H7 (cell line): ENCODE measurements at places on chromosomes 13 and 19.
A peak's percentile ranks its signal among the peaks of the same experiment; 100 is the strongest.

- DNase-seq = no peak
Measured at GRCh38 chr13:28185256-28185655, 46.9 kb downstream of the PAN3 start.

DNA sequence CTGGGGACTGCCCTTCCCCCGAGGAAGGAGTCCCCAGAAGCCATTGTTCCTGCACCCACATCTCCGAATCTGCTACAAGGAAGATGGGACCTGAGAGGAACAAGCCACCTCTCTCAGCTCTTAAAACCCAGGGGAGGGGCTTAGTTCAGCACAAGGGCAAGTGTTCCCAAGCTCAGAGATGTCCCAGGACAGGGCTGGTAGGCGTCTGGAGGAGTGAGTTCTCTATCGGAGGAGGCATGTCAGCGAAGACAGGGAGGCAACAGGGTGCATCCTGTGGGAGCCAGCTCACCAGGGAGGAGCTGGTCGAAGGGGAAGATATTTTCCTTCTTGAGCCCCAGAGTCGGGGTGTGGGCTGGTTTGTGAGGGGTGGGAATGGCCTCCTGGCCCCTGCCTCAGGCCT lies 54.8 kb downstream of the CELF5 start:
- DNase-seq = peak; percentile 22

DNA sequence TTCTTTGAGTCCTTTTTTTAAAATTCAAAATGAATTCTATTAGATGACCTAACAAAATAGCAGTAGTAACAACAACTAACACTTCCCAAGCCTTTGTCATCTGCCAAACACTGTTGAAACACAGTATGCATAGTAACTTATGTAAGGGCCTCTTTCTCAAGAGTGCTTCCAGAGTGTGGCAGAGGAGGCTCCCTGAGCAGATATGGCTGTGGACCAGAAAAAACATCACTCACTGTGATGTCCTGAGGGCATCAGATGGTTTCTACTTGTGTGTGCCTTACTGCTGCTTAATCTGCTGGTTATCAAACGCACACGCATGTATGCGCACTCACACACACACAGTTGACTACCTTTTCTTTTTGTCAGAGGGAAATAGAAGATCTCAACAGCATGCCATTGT lies 110.8 kb downstream of the DLEU7 start:
- no peak for DNase-seq

DNA sequence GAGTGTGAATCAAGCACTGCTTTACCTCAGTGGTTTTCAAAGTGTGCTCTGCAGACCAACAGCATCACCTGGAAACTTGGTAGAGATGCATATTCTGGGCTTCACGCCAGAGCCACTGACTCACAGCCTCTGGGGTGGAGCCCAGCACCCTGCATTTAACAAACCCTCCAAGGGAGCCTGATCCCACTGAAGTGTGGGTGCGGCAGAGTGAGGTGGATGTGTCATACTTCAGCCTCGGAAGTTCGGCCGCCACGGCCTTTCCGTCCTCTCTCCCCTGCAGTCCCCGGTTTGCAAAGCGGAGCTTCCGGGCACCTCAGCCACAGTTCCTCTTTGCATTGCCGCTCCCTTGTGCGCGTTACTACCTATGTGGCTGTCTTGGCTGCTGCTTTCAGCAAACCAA lies 33.3 kb upstream of the MICU2 start:
- DNase-seq = no peak

- DNase-seq = peak; percentile 88
Measured at GRCh38 chr19:33241530-33242101, 16.0 kb upstream of the SLC7A10 start.

GRCh38 chr19:17811681-17812080 lies 9.6 kb downstream of the INSL3 start:
- no peak for DNase-seq

DNA sequence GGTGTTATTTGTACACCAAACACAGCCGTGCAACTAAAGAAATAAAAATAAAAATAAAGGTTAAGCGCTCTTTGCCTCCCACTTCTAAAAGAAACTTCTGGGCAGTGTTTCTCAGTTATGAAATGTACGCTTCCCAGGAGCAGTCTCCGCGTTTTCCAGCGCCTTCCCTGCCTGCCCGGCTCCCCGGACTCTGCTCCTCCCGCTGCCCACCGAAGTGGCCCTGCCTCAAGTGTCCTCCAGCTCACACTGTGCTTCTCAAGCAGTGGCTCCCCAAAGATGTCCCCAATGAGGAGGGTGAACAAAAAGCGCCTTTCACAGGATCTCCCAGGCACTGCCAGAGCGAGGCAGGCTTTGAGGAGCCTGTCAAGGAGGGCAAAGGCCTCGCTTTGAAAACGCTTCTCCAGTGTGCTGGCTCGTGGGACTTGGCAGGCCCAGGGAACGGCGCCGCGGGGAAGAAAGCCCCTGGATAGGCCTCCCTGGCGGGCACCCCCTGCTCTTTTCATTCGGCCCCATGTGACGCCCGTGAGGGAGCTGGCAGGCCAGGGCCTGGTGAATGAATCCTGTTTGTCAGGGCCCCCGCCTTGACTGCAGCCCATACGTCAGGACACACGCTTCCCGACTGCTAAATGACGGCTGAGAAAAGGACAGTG lies 187.1 kb downstream of the FOXO1 start:
- DNase-seq = no peak

DNA sequence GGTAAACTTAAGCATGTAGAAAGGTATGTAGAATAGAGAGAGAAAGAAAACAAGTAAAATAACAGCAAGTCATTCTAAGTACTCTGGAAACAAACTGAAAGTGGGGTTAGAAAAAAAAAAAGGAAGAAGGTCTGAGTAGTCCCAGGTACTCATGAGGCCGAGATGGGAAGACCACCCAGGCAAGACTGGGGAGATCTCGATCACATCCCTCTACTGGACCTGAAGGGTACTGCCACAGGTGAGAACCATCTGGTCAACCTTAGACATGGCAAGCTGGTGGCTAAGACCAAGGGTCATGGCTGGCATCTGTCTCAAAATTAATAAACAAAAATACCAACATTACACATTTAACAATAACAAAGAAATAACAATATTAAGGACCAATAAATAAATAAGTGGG lies 36.3 kb upstream of the ZNF724 start:
- DNase-seq = peak; percentile 45

DNA sequence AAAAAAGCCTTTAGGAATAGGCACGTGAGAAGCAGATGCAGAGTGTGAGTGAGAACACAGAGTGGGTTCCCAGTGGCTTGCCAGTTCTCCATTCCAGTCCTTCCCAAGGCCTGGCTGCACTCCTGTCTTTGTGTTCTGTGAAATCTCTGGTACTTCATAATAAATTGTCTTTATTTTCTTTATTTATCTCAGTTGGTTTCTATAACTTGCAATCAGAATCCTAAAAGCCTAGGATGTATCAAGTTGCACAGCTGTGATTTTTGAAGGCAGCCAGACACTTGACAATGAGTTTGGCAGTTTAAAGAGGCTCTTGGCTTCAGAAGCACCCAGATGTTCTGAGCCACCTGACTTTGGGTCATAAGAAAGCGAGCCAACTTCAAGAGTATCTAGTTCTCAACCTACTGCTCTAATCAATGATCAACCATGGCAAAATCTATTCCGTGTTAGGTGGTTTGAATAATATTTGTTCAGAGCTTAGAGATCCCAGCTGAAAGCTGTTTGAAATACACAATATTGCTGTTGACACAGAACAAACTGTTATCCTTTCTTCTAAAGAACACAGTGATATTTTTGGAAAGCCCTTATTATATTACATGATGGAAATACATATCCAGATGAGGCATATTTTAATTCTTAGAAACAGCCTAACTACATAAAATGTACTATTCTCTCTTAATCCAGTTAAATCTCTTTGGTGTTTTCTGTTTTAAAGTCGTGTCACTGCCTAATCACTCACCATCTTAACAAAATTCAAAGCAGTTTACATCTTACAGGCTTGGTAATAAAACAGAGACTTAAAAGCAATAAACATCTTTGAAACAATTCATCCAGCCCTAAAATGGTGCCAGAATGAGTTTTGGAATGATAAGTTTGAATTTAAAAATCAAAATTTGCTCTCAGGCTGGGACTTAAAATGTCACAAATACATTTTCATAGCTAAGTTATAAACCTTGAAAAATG lies 483.0 kb upstream of the NBEA start:
- DNase-seq = no peak

GRCh38 chr13:44407379-44407778 lies 33.8 kb downstream of the SERP2 start:
- peak; percentile 50 for DNase-seq

DNA sequence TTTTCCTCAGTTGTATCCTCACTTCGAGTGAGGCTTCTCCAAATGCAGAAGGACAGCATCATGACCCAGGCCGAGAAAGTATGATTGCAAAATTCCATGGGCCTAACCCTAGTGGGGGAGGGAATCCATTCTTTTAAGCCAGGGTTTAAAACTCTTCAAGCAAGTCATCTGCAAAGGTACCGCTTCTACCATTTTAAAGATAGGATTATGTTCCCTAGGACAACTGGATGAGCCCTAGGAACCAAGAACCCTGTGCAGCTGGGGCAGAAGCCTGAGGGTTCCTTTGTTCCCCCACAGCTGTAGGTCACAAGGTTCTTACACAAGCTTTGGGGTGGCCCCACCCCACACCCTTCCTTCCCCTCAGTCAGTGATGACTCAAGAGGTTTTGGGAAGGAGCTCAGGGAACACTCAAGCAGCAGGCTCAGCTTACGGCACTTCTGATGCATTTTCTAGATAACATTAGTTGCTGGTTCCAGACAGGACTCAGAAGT lies 13.5 kb downstream of the ARL11 start:
- no peak for DNase-seq

- DNase-seq = no peak
Measured at GRCh38 chr19:58330458-58330857, 3.7 kb downstream of the ZSCAN22 start.

DNA sequence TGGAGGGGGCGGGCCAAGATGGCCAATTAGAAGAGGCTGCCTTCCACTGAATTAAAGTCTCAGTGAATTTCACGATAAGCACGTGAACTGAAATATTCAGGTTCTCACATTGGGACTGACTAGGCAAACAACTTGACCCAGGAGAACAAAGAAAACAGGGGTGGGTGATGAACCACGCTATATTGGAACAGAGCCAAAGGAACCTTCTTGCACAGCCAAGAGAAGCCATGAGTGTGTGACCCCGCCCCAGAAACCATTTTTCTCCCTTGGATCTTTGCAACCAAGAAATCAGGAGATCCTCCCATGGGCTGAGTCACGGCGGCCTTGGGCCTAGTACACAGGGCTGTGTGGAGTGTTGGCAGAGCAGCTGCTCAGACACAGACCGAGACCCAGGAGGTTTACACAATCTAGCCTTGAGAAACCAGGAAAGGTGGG lies 36.8 kb downstream of the ERICH4 start:
- no peak for DNase-seq

- DNase-seq = peak; percentile 99
Measured at GRCh38 chr19:737591-738093, 13.3 kb upstream of the MISP start.

DNA sequence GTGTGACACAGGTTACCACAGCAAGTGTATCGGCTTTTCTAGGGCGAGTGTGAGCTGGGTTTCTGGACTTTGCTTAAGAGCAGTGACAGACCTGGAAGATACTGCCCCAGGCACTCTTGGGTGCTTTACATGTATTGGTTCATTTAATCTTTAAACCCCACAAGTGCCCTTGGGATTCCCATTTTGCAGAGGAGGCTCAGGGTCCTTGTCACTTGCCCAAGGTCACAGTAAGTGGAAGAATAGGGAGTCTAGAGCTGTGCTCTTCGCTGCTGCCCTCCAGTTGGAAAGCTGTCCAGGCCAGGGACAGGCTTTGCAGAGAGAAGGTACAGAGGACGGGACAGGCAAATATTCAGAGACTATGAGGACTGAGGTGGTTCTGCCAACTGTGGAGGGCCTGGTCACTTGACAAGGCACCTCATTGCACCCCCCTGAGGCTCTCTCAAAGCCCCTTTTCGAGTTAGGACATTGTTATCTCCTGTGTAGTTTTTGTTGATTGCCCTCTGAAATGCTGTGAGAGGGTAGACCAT lies 42.4 kb downstream of the BBC3 start:
- DNase-seq = no peak

DNA sequence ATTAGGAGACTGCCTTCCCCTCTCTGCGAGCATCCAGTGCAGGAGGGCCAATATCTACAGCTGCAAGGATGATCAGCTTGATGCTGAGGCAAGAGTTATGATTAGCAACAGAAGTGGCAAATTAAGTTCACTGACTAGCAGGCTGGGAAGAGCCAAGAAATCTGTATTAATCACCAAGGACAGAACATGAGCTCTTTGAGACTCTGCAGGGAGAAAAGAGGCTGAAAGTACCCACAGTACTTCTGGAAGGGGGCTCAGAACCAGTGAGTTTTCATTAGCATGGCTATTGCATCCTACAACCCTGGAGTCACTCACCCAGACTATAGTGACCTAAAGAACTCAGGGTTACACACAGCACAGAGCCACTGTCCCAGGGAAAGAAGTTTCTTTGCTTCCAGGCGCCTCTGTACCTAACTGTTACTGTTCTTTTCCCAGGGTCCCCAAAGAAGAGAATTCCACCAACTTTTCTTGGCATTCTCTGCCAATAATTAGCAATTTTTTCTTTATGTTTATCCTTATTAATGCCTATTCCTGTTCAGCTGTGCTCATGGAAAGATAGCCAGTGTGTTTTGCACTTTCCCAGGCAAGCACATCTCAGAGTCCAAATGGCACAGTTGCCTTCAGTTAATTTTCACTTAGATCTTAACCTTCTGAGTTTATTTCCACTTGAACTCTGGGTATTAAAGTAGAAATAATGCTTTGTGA lies 25.8 kb upstream of the MEDAG start:
- DNase-seq = no peak

DNA sequence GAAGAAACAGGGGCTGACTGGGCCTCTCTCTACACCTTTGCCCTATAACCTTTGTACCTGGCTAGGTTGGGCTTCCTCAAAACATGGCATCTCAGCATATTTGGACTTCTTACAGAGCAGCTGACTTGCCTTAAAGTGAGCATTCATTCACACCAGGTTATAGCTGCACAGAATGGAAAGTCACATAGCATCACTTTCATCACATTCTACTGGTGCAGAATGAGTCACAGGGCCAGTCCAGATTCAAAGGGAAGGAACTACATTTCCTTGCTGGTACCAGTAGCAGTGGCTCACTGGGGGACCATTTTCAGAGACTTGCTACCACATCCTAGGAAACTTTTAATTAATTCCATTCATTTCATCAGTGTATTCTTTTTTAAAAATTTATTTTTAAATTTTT lies 20.3 kb upstream of the TPTE2 start:
- no peak for DNase-seq

DNA sequence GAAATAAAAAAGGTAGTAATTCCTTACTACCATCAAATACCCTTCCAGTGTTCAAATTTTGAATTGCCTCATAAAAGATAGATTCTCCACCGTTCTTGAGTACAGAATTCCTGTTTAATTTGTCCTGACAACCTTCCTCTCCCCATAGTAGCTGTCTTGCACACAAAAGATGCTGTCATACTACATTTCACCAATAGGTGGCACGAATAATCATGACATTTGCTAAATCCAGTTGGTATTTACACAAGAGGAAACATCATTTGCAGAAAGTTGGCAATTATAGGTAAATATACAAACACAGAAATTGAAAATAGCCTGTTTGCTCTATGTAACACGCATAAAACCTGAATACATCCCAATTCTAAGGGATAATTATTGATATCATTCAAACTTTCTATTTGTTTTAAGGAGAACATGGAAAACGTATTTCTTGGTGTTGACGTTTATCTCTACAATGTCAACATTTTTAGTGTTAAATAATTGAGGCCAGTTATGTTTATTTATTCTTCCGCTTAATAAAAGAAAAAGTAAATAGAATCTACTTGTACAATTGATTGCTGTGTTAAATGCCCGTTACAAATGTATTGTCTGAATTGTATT lies 58.3 kb upstream of the CLDN10 start:
- DNase-seq = peak; percentile 65
